Inflammatory macrophage treated with lipopolysaccharide for 1 hour (primary cell): ENCODE measurements at places on chromosomes 7 and 10.

GRCh38 chr10:33975481-33975880, 641.0 kb upstream of the NRP1 start:
- DNase-seq: no peak

DNA sequence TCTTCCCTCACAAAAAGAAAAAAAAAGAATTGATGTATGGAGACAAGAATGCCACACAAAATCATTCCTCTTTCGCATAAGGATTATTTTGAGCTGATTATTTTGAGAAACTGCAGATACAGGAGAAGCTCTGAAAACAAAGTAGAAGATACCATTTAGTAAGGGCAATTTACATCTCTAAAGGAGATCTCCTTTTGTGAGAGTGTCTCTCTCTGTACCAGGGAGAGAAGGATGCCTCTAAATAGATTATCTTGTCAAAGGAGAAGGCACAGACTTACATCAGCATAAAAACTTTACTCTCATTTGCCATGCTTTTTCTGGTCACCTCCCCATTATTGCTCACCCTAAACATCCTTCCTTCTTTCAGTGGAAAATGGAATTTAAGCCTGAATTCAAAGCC, 747.9 kb upstream of the COBL start:
- DNase-seq: no peak

GRCh38 chr7:27375958-27376357, 133.4 kb downstream of the EVX1 start:
- DNase-seq: no peak

DNA sequence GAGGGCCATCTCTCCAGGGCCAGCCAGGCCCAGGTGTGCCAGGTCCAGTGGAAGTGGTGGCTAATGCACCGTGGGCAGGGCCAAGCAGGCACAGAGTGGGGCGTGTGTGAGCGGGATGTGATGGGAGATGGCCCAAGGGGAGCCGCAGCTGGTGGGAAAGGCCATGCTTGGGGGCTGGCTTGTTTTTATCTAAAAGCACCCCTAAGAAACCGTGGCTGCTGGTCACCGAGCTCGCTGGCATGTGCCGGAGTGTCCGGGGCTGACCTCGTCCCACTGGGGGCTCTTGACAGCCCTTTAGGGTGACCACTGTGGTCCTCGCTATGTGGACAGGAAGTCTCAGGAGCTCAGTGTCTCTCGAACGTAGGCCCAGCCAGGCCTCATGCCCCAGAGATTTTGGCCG, 582.4 kb upstream of the FOXK1 start:
- DNase-seq: no peak

GRCh38 chr7:82131215-82131614, 312.4 kb downstream of the CACNA2D1 start:
- DNase-seq: no peak

GRCh38 chr7:95169678-95170077, 154.7 kb downstream of the PON1 start:
- no peak for DNase-seq
